ENCODE measurements at places on chromosomes 11 and 22. TPM values are rescaled to one million over a fixed set of nuclear protein-coding genes. Genes with fewer than 3 reads are reported as not detected.
A peak's percentile ranks its signal among the peaks of the same experiment; 100 is the strongest.

The MYRF gene
- total RNA-seq = 0.19 TPM

The KCNJ11 gene
- 1.4 TPM for total RNA-seq

The TIMM10 gene
- total RNA-seq = 53.7 TPM

- no peak overlapping the region for H3K27ac ChIP-seq
- peaks cover 32% of the 10 kb centered on the region for H3K4me1 ChIP-seq
- H3K27me3 ChIP-seq = no peaks in the 10 kb centered on the region
- DNase-seq = no peak
Measured at GRCh38 chr11:61125310-61125684, 23.0 kb downstream of the CD5 start.

The TRIM48 gene
- not detected for total RNA-seq

The GGTLC3 gene
- not detected for total RNA-seq

DNA sequence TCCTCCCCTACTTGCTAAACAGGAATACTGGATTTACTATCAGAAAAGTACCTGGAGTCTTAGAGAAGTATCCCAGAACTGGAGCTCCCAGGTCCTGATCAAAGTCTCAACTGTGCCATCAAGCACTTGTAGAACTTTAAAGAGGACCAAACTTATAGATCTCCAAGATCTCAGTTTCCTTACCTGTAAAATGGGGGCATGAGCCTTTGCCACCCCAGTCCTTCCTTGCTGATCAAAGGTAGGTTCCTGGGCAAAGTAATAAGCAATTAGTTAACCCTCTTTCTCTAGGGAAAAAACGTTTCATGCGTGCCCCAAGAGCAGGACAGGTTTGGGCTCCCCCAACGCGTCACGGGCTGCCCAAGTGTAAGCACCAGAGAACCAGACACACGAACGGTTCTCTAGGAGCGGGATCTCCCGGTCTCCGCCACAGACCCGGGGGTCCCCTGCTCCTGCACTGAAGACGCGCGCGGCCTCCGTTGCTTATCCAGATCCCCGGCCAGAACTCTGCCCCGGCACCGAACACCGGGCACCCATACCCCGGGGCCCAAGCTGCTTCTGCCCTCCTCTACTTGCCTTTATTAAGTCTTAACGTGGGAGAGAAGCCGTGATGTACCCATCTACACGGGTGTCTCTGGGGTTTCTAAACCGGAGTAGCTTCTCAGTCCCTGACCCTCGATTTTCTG, 505 bp downstream of the ZNF214 start:
- no peak overlapping the region for H3K27ac ChIP-seq
- H3K4me3 ChIP-seq = no peak overlapping the region
- no peak for DNase-seq
- no peaks in the 10 kb centered on the region for H3K4me1 ChIP-seq

GRCh38 chr11:125489166-125489565, 6.9 kb downstream of the FEZ1 start:
- H3K27ac ChIP-seq = no peak overlapping the region
- DNase-seq = no peak
- no peaks in the 10 kb centered on the region for H3K27me3 ChIP-seq
- H3K36me3 ChIP-seq = no peaks in the 10 kb centered on the region

The CHADL gene
- total RNA-seq = 0.31 TPM

The OR10A2 gene
- not detected for total RNA-seq

The HEPN1 gene
- total RNA-seq = not detected

DNA sequence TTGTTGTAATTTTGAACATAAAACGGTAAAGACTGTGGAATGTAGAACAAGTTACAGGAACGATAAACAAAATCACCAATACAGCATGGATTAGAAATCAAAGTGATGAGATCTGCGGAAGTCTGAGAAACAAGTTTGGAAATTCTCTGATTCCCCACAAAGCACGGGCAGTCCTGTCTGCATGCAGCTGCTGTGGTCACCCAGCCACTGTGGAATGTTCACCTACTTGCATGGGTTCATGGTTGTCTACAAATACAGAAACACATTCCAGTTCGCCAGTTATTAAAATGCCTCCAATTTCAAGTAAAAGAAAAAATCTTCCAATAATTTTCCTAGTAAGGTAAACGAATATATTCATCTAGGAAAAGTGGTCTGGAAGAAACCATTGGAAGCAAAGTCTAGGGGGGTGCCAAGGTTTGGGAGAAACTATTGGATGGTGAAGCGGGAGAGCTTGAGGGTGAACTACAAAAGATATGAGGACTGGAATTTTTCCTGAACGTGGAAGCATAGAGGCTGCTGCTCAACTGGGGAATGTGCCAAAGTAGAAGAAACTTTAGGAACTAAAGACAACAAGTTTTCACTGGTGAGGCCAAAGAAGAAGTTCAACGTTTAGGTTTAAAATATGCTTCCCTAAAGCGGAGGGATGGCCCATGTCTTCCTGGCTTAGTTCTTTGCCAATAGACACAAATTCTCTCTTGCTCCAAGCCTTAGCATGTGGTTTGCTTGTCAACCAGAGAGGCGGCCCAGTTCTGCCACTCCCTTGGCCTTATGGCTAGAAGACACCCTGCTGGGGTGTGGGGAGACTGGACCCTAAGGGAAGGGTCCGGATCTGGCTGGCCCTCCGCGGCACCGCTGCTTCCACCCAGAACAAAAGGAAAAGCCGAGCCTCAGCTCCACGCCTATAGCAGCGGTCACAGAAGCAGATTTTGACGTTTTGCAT, 70.2 kb downstream of the CTTN start:
- no peaks in the 10 kb centered on the region for H3K4me1 ChIP-seq
- H3K27ac ChIP-seq = no peak overlapping the region
- no peaks in the 10 kb centered on the region for H3K36me3 ChIP-seq
- DNase-seq = no peak
- H3K27me3 ChIP-seq = no peaks in the 10 kb centered on the region
- no peak overlapping the region for H3K4me3 ChIP-seq

The BTBD18 gene
- not detected for total RNA-seq

- no peaks in the 10 kb centered on the region for H3K27me3 ChIP-seq
- H3K4me3 ChIP-seq = no peak overlapping the region
- DNase-seq = no peak
- H3K27ac ChIP-seq = no peak overlapping the region
- H3K36me3 ChIP-seq = no peaks in the 10 kb centered on the region
Measured at GRCh38 chr11:77019976-77020595, 14.1 kb upstream of the B3GNT6 start.

The OSBPL5 gene
- total RNA-seq = 44.8 TPM

GRCh38 chr11:94544646-94545263, 1.0 kb downstream of the FUT4 start:
- H3K4me3 ChIP-seq = peak overlapping the region; percentile 85
- H3K27ac ChIP-seq = peak overlapping the region; percentile 88
- H3K36me3 ChIP-seq = no peaks in the 10 kb centered on the region
- H3K27me3 ChIP-seq = no peaks in the 10 kb centered on the region
- peak; percentile 6 for DNase-seq
- peaks cover 22% of the 10 kb centered on the region for H3K4me1 ChIP-seq

DNA sequence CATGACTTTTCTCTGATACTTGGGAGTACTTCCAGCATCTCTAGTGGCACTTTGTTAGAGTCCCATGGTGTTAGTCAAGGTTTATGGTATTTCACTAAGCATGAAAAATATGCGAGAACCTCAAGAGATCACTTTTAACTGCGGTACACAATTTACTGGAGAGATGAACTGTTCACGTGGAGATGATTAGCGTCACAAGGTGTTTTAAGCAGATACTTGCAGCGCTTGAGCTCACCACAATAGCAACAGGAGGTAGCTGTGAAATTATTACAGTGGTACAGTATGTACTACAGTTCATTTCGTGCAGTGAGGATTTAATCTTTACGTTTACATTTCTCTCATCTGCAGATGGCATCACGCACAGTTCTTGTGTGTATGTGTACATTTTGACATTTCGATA, 4.5 kb downstream of the PARVA start:
- no peak overlapping the region for H3K27ac ChIP-seq
- DNase-seq = no peak
- no peaks in the 10 kb centered on the region for H3K36me3 ChIP-seq
- no peaks in the 10 kb centered on the region for H3K27me3 ChIP-seq

The FOSL1 gene
- total RNA-seq = 25.7 TPM

The APOL4 gene
- not detected for total RNA-seq

DNA sequence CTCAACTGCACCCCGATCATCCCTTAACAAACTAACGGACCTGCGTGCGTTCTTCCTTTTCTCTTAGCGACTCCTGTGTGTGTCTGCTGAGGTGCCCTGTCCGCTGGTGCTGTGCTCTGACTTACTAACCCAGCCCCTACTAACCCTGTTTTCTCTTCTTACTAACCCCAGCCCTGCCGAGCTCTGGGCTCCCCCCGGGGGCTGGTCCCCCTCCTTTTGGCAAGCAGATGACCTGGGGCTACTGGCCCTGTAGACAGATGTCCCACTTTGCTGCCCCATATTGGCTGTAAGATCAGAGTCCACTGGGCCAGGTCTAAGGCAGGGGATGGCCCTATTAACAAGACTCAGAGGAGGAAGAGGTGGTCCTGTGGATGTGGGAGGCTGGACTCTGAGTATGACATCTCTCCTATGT, 14.7 kb downstream of the MIAT start:
- DNase-seq = no peak
- H3K36me3 ChIP-seq = no peaks in the 10 kb centered on the region
- peak overlapping the region; percentile 93 for H3K27ac ChIP-seq
- H3K4me3 ChIP-seq = peak overlapping the region; percentile 63
- no peaks in the 10 kb centered on the region for H3K27me3 ChIP-seq

The ART5 gene
- total RNA-seq = not detected

- H3K27ac ChIP-seq = no peak overlapping the region
- no peaks in the 10 kb centered on the region for H3K27me3 ChIP-seq
- no peak overlapping the region for H3K4me3 ChIP-seq
- H3K36me3 ChIP-seq = no peaks in the 10 kb centered on the region
- H3K4me1 ChIP-seq = no peaks in the 10 kb centered on the region
Measured at GRCh38 chr11:61141601-61142028, 19.6 kb downstream of the VPS37C start.

The CREB3L1 gene
- not detected for total RNA-seq

DNA sequence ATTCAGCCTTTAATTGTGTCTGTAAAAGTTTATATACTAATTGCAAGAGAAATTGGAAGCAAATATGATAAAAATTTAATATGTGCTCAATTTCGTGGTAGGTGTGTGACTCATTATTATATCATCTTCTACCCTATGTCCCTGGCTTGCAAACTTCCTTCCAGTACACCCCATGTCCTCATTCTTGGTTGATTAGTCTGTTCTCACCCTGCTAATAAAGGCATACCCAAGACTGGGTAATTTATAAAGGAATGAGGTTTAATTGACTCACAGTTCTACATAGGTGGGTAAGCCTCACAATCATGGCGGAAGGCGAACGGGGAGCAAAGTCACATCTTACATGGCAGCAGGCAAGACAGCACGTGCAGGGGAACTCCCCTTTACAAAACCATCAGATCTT, 11.9 kb downstream of the MRGPRX3 start:
- no peak overlapping the region for H3K4me3 ChIP-seq
- no peak for DNase-seq
- H3K4me1 ChIP-seq = no peaks in the 10 kb centered on the region
- no peaks in the 10 kb centered on the region for H3K36me3 ChIP-seq
- H3K27ac ChIP-seq = no peak overlapping the region

Data from naive thymus-derived CD4-positive, alpha-beta T cell (primary cell).